ENCODE measurements at places on chromosomes 5 and 9.

DNA sequence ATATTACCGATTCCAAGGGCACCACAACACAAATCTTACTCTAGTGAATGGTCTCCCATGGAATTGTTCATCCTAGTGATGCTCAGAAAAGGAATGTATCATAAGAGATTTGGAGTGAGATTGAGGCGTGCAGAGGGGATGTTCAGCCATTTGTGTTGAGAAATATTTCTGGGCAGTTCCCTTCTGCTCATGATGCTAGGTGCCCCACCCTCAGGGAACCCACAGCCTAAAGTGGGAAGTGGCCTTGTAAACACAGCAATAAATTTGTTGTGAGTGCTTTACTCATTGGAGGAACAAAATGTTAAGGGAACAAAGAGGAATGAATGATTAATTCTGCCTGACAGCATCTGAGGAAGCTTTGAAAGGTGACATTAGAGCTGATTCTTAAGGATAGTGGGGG lies 129.9 kb downstream of the TLE4 start:
- no peak for DNase-seq

DNA sequence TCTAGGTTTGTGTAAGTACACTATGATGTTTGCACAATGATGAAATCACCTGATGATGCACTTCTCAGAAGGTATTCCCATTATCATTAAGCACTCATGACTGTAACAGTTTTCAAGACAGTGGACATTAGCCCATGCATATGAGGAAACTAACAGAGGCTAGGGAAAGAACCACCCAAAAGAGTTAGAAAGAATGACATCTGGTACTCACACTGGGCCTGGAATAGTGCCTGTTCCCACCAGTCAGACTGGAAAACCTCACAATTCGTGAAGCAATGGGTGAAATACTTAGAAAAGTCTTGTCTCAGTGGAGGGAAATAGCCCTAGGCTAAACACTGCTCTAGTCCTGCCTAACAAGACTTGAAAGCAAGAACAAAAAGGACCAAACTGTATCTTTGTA lies 117.4 kb upstream of the GDNF start:
- no peak for DNase-seq

- no peak for DNase-seq
Measured at GRCh38 chr9:134972140-134972539, 54.4 kb upstream of the FCN1 start.

- no peak for DNase-seq
Measured at GRCh38 chr5:10469253-10470050, 27.8 kb downstream of the ROPN1L start.

GRCh38 chr5:2921176-2921575 lies 169.7 kb upstream of the IRX2 start:
- DNase-seq: no peak

DNA sequence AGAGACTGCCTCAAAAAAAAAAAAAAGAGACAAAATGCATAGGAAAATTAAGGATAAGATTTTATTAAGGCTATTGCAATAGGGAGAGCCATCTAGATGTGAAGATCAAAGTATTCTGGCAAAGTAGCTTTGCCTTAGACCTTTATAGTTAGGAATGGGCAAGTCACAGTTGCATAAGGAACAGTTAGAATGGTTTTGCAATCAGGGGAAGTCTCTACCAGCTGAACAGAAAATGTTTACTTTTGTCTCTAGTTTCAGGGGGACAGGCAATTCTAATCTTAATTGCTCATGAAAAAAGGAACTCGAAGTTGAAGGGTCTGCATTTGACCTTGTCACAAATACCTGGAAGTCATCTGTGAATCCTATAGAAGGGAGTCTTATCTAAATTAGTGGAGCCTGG lies 13.1 kb upstream of the ATP6V1G1 start:
- no peak for DNase-seq

- DNase-seq: peak; percentile 11
Measured at GRCh38 chr5:170896779-170897178, 35.0 kb downstream of the RANBP17 start.

- no peak for DNase-seq
Measured at GRCh38 chr5:143397302-143398052, 6.0 kb downstream of the NR3C1 start.

GRCh38 chr9:27749838-27750237 lies 176.6 kb upstream of the C9orf72 start:
- no peak for DNase-seq

DNA sequence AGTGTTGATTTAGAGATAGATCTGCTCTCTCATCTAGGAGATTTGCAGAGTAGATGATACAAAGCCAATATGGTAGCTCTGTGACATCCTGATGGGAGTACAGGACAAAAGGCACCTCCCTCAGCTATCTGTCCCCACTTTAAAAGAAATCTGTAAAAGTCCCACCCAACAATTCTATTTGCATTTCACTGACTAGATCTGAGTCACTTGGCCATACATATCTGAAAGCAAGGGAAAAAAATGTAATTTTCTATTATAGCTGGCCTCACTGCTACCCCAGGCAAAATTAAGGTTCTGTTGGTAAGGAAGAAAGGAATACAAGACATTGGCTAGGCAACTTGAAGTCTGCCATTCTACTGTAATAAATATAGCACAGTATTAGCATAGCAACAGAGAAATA lies 96.2 kb upstream of the RNF180 start:
- DNase-seq: no peak

DNA sequence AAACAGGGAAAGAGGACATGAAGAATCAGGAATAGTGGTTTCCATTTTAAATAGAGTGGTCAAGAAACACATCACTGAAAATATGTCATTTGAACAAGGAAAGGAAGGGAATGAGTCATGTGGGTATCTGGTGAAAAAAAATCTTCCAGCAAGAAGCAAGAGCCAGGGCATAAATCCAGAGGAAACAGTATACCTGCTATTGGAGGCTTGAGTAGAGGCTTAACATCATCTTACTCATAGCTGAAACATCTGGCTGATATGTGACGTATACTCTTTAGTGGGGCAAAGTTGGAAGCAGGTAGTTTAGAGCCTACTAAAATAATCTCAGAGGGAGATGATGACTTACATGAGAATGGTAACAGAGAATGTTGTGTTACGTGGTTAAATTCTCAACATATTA lies 517.2 kb downstream of the CAAP1 start:
- DNase-seq: peak; percentile 32

- no peak for DNase-seq
Measured at GRCh38 chr5:133470841-133471240, 141.5 kb downstream of the FSTL4 start.

DNA sequence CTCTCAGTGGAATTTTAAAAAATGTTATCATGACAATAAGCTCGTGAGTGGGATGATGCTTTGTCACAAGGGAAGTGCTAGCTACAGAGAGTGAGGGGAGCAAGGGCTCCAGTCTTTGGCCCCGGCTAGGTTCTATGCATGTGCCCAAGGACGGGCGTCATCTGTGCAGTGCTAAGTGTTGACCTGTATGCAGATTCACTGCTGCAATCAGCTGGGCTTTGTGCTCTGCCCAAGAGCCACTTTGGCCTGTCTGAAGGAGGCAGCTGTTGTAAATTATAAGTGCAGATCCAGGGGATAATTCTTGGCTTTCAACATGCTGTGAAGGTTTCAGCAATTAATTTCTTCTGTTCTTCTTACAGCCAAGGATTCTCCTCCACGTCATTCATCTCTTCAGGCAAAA lies 268.6 kb downstream of the PSAT1 start:
- DNase-seq: no peak

DNA sequence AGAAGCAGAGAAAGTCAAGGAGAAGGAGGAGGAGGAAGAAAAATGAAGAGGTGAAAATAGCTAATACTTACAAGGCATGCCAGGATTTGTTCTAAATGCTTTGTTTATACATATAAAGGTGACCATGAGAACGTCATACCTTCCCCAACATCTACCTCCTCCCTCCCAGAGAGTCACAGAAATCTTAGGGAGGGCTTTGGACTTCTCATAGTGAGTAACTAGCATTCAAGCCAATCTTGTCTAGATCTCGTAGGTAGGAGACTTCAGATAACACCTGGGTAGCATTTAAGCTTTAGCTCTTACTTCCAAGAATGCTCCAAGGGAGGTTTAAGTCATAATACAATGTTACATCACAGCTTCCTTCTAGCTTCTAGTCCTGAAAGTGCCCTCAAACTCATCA lies 36.5 kb upstream of the GPBP1 start:
- no peak for DNase-seq

GRCh38 chr9:107684224-107684623 lies 194.7 kb upstream of the KLF4 start:
- DNase-seq: peak; percentile 50

GRCh38 chr5:4855036-4855435 lies 285.1 kb upstream of the ADAMTS16 start:
- DNase-seq: no peak

DNA sequence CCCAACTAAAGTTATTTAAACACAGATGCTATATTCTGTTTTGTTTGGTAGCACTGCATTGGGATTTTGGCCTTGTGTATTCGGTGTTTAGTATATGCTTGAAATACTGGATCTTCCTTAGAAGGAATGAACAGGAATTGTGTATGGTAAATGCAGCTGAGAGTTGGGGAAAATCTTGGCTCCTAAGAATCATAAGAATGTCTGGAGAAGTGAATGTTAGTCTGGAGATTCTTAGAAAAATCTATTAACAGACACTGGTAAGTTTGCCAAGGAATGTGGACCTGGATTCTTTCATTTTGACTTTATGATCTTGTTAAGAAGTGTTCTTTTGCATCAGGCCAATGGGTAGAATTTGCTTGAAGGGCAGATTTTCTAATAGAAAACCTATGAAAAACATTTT lies 38.9 kb downstream of the SNX30 start:
- no peak for DNase-seq

GRCh38 chr9:87644659-87645058 lies 81.3 kb upstream of the CTSL start:
- no peak for DNase-seq

All from H54 (cell line).